ENCODE measurements at places on chromosomes 16 and 17.

DNA sequence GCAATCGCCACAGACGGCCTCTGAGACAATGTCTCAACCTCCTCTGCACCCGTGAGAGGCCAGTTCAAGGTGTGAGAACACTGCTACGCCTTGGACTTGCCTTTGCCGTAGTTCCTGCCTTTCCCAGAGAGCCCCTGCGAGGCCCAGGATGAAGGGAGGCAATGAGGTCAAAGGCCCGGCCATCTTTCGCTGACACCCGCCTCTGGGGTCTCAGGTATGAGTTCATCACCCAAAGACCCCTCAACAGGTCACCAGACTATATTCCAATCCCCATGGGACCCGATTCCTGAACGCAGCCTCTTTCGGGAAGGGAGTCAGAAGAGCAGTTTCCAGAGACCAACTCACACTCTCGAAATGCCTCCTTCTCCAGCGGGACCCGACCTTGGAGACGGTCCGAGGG is 573.5 kb downstream of the KCNJ18 start:
- no peak for DNase-seq

DNA sequence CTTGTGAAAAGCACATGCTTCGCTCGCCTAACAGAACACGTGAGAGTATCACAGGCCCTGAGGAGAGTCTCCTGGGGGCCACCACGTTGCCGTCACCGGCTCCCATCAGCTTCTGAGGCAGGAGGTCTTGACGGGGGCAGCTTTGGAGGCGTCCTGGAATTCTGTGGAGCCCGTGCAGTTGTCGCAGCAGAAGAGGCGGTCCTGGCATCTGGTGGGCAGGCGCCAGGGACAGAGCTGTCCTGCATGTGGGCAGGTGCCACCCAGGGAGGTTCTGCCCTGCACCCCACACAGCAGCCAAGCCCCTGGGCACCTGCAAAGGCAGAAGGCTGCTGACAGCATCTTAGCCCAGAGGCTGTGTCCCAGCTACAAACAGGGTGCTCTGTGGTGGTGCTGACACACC is 99.0 kb upstream of the CREBBP start:
- DNase-seq: no peak

DNA sequence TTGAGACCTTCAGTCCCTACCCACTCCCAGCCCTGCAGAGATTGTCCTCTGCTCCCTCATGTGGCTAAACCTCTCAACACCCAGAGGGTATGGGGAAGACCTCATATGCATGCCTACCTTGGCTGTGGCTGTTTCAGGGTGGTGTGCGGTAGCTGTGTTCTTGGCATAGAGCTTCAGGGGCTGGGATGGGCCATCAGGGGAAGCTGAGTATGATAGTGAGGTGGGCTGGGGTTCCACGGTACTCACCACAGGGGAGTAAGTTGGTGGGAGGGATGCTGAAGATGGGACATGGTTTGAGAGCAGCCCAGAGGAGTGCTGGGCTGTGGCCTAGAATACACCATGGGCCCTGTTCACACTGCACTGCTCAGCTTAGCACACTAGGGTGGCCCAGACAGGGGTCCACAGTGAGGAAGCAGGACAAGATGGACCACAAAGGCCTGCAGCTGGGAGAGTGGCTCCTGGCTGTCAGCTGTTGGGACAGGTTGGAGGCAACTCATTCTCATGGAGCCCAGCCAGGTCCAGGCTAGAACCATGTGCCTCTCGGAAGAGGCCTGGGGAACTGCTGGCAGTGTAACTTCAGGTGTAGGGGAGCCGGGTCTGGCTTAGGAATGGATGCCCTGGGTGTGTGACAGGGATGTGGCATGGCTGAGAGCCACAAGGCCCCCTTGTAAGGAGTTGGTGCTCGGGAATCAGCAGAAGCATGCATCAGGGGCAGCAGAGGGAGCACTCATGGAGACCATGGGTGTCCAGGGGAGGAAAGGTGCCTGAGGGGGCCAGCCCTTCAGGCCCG is 3.1 kb downstream of the MFAP4 start:
- DNase-seq: no peak

DNA sequence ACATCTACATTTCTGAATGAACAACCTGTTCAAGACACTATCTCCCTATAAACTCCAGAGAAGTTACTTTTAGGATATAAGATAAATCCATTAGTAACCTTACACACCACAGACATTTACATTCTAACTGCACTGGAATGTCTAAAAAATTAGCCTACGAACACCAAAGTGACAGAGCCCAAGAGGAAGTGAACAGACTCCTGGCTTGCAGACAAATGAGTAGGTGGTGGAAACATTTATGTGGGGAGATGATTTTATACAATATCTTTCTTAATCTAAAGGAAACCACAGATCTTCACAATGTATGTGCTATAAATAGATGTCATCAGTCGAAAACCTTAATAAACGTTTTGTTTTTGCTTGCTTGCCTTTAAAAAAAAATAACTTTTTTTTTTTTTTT is 18.8 kb downstream of the ZNF652 start:
- DNase-seq: no peak

GRCh38 chr17:39867084-39867879 is 720 bp upstream of the ZPBP2 start:
- DNase-seq: peak; percentile 30

- DNase-seq: no peak
Measured at GRCh38 chr17:78390241-78391050, 12.0 kb downstream of the PGS1 start.

DNA sequence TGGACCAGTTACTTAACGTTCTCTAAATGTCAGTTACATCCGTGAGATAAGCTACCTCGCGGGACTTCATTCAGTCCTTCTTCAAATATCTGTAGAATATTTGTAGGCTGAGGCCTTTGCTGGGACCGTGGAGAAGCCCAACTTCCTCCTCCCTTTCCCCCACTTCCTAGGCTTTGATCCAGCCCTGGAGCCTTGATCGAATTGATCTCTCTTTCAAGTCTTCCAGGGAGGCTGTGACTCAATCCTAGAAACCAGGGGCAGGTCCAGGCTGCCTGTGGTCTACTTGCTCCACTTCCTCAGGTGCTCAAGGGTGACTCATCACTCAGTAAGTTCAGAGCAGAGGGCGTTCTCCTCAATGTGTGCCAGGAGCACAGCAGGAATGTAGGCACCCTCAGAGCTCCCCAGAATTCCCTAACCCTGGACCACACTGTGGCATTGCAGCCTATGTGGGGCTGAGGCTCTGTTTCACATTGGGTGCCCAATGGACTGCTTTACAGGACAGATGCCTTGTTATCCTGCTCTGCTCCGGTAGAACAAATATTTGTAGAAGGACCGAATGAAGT is 11.2 kb upstream of the CEP20 start:
- peak; percentile 35 for DNase-seq

DNA sequence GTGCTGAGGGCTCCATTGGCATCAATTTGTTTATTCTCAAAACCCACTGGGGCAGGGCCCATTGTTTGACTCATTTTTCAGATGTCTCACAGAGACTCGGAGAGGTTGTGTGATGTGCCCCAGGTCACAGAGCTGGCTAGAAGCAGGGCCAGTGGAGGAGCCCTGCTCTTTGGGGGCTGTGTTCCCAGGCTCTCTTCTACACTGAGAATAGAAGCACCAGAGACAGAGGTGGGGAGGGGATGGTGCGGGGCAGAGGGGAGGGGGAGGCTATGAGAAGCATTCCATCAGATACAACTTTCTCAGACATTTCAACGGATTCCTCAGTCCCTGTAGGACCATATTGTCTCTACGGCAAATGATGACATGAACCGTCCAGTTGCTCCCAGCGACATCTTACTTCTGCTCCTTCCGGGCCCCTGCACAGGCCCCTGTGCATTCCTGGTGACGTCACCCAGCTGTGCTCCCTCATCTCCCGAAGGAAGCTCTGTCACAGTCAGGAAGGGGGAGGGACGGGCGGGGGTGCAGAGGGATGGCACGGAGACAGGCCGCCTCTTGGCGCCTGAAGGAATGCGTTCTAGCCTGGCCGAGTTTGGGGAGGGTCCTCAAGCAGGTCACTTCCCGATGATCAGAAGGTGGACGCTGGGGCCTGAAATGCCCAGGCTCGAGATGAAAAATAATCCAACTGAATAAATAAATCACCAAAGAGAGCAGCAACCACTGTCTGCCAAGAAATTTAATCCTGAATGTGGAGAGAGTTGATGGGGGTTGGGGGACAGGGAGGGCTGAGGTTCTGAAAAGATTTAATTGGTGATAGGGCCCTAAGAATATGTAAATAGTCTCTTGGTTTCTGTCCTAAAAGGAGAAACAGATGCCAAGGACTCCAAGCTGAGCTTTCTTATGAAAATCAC is 114.1 kb downstream of the NOG start:
- DNase-seq: no peak

DNA sequence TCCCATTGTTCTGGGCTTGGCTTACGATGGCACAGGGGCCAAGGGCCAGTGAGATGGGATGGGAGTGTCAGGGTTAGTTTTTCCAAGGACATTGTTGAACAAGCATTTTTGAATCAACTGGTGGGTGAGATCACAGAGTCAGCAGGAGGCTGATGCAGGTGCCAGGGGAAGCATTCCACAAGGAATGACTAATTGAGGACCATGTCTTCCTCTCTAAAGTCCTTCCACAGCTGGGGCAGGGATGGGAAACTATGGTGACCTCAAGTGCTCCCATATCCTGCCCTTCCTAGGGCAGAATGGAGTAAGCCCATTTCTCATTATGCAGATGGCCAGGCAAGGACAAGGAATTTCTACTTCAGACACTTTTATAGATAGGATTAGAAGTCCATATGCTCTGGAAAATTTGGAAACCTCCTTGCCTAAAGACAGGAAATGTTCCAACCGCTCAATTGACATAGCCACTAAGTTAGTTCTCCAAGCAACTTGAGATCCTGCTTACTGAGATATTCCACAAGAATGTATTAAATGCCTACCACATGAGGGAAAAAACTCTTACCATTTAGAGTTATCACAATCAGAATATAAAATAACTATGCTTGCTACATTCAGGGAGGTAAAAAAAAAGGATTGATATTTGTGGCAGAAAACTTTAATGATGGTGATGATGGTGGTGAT is 21.2 kb upstream of the ENGASE start:
- no peak for DNase-seq

GRCh38 chr17:30550512-30551273 is 73.5 kb downstream of the GOSR1 start:
- peak; percentile 55 for DNase-seq

DNA sequence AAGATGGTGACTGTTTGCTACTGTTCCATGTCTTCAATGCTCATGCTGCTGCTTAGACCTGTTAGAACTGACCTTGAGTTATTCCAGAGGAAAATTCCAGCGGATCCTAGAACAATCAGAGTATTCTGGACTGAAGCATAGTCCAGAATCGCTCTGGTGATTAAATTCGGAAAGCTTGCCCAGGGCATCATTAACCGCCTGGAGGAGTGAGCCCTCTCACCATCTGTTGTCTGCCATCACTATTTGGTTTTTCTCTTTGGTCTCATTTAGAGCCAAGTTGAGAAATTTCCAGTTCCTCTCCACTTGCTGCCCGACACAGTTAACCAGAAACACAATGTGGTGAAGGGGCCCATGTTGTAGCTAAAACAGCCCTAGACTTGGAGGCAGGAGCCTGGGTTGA is 104.1 kb downstream of the BMERB1 start:
- no peak for DNase-seq

DNA sequence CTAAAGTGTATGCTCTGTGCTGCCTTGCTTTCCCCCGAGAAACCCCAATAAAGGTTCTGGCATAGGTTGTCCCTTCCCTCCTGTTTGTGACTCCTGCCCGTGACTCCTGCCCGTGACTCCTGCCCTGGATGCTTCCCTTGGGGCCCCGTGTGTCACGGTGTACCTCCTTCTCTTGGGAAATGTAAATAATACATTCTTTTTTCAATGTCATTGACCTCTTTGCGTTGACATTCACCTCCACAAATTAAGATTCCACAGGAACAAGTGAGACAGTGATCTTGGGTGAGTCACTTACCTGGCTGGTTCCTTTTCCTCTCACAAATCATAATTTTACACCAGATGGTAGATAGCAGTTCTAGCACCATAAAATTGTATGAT is 632 bp downstream of the CCL15 start:
- no peak for DNase-seq

- no peak for DNase-seq
Measured at GRCh38 chr16:88068476-88069396, 117.5 kb downstream of the BANP start.

- DNase-seq: no peak
Measured at GRCh38 chr16:77555791-77556190, 121.0 kb upstream of the ADAMTS18 start.

DNA sequence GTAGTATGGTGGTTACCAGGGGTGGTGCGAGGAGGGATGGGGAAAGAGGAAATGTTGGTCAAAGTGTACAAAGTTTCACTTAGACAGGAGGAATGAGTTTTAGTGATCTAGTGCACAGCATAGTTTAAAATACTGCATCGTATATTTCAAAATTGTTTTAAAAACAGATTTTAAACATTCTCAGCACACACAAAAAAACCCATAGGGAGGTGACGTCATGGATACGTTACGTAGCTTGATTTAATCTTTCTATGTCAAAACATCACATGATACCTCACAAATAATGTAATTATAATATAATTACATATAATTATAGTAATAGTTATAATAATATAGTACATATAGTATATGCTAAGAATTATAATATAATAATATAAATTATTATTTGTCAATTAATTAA is 614.2 kb downstream of the TMEM114 start:
- no peak for DNase-seq

GRCh38 chr17:21387616-21388015 is 11.5 kb downstream of the KCNJ12 start:
- no peak for DNase-seq

- DNase-seq: no peak
Measured at GRCh38 chr16:57807252-57807967, 5.1 kb upstream of the KIFC3 start.

- no peak for DNase-seq
Measured at GRCh38 chr16:1754204-1754603, 17.1 kb downstream of the NME3 start.

DNA sequence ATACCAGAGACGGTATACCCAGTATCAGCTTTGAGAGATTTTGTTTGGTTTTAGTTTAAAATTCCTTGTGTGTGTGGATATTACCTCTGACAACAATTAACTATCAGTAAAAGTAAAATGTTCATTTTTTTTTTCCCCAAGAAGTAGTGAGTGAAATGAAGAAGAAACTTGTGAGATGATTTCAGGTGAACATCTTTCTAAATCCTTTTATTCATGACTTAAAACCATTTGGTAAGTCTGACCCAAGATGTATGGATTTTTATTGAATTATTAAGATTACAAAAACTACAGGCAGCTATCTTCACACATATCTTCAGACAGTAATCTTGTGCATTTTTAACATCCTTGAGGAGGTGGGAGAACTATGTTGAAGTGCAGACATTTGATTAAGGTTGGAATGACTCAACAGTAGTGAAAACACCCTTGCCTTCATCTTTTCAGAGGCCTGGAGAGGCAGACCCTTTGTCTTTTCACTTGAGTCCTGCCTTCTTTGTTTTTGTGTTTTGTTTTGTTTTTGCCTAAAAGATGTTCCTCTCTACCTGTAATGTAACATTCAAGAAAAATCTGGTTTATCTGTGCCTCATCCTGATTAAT is 240.3 kb upstream of the TBX2 start:
- DNase-seq: no peak

- DNase-seq: no peak
Measured at GRCh38 chr16:69904495-69905170, 46.5 kb upstream of the CLEC18A start.
